ENCODE measurements at places on chromosomes 7 and 10.
A peak's percentile ranks its signal among the peaks of the same experiment; 100 is the strongest.

DNA sequence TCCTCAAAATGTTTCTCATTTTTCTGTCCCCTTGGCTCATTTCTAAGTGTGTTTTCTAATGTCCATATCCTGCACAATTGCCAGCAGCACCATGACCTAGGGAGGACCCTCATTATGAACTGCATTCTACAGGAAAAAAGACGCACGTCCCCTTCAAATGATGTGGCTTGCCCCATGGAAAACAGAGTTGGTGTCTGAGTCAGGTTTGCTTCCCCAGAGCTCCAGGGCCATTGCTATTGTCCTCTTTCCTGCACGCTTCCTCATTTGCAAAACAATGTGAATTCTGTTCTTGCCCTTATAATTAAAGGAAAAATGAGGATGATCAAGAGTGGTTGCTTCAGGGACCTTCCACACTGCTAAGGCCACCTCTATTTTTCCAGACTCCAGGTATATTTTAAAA, 14.7 kb upstream of the ASB4 start:
- no peak for DNase-seq

DNA sequence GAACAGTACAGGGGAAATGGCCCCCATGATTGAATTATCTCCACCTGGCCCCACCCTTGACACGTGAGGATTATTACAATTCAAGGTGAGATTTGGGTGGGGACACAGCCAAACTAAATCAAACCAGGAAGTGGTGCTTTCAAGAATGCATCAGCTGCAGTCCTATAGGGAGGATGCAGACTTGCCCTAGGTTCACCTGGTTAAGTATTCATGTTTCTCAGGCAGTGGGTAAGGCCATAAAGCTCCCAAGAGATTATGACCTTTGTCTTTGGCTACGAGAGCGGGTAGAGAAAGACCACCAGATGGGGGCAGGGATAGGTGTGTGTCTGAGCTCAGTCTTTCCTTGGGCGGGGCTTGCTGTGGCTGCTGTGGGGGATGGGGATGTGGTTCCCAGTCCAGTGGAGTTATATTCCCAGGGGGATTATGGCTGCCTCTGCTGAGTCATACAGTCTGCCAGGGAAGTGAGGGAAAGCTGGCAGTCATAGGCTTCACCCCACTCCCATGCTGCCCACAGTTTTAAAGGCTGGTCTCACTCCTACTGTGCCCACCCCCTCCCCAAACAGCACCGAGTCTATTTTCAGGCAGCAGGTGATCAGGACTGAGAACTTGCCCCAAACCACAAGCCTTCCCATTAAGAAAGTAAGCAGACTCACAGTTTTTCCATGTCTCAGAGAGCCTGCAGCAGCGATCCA, 8.4 kb upstream of the R3HCC1L start:
- DNase-seq = no peak

- DNase-seq = peak; percentile 89
These were observed 37.9 kb downstream of the ADAM12 start for GRCh38 chr10:126350216-126350992.

- no peak for DNase-seq
These were observed 104.7 kb downstream of the FGFR2 start for GRCh38 chr10:121493521-121493920.

GRCh38 chr7:135100856-135101255, 47.0 kb upstream of the TMEM140 start:
- no peak for DNase-seq

DNA sequence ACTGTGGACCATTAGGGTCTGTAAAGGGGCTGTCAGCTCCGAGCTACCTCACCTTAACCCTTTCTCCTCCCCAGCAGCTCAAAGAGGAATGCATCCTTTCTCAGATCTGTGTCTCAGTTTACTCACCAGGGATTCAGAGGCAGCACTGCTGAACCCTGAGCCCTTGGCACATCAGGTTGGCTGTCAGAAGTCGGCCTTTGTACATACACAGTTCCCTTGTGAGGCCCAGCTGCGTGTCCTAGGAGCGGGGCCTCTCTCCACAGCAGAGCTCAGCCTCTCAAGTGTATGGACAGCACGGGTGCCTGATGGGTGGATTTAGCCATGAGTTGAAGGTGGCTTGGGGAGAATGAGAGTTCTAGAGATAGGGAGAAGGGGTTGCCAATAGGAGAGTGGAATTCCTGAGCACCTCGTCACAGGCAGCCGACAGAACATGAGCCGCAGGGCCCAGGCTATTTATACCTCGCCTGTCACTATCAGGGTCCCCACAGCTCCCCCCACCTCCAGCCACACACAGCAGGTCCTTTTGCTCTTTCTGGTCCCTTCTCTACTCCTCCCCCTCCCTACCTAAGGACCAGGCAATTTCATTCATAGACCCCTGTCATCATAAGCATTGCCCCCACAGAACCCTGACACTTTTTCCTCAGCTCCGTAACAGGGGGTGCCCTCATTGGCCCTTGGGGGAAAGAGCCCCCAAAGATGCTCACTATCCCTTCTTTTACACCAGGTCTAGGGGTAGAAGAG, 2.1 kb upstream of the FLNC start:
- no peak for DNase-seq

DNA sequence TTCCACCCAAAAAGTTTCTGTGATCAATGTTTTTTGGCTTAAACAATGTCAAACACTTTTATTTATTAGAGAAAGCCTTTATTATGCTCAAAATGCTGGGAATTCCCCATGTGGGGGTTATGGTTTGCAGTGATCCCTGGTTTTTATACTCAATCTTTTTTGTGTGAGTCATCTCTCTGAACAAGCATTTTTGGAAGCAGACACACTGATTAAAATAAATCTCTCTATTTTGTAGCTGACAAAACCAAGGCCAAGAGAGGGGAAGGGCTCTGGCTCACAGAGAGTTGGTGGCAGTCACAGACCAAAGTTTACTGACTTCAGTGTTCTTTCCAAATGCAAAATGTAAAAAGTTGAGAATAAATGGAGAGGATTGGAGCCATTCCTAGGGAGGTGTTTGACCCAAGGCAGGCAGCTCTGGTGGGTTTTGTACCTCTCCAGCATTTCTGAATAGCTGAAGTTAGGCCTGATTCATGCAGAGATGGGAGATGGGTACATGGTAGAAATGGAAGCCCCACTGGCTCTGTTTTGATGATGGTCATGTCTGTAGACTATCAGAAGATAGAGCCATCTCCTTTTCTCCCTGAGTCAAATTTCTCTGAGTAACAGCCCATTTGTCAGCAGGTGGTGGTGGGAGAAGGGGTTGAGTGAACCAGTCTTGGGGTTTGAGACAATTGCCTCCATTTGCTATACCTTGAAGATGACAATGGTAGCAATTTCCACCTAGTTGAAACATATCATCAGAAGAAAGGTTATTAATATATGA, 45.4 kb upstream of the NAMPT start:
- DNase-seq = peak; percentile 45

DNA sequence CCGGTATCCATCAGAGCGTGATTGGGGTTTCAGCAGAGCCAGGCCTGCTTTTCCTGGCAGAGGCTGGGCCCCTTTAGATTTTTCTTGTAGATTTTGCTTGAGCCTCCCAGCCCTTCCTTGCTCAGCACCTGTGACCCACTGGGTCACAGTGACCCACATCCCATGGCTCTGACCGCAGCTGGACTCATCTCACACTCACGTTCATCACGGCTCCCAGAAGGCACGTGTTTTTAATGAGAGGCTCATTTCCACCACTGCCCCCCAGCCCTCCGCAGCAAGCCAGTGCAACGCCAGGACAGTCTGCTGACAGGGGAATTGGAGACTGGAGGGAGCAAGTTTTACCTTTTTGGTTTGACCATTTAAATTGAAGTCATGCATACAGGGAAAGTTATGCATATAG, 155.7 kb downstream of the CUX1 start:
- no peak for DNase-seq

GRCh38 chr7:158051776-158052175, 535.8 kb downstream of the PTPRN2 start:
- DNase-seq = no peak

DNA sequence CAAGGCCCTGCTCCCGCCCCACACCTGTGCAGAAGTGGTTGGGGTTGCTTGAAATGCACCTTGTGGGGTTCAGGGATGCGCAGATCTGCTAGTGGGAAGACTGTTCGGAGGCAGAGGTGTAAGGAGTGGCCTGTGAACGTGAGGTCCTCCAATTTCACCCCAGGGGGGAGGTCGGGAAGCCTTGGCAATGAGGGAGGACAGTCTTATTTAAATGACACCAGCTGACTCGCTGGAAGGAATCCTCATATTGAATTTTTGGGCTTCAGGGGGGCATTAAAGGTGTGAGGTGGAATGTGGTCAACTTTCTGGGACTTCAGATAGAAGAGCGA, 218.8 kb upstream of the CELF2 start:
- DNase-seq = no peak

- DNase-seq = no peak
These were observed 56.7 kb upstream of the LRRC18 start for GRCh38 chr10:48996329-48996728.

DNA sequence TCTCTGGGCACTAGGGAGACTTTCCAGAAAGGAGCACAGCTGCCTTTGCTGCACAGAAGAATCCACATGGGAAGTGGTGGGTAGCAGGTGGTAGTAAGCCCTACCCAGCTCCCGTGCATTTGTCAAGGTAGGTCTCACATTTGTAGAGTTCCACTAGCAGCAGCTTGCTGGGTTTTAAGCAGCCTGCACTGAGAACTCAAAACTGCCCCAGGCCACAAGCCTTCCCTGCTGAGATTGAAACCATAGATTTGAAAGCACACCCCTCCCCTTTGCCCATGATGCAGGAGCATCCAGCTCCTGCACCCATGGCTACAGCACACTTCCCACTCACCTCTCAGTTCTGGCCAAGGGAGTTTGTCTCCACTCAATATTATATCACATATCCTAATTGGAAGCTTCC, 604.5 kb upstream of the STEAP1 start:
- no peak for DNase-seq

GRCh38 chr7:74051629-74052410, 23.8 kb downstream of the ELN start:
- DNase-seq = no peak

DNA sequence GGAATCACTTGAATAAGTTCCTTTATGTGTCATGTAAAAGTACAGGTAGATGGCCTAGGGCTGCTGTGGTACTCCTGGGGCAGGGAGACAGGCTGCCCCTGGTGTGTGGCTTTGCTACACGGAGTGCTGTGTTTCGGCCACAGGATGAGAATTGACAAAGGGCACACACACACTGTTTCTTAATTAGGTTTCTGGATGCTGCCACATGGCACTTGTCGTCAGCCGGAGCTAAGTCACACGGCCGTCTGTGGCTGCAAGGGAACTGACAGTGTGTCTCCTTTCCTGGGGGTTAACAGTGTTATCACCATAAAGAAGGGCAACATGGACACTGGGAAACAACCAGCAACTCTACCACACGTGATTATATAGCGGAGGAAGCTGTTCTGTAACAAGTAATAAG, 55.7 kb upstream of the CREB5 start:
- no peak for DNase-seq

GRCh38 chr10:14673189-14673861, 101.4 kb downstream of the FAM107B start:
- DNase-seq = no peak

- no peak for DNase-seq
These were observed 27.9 kb downstream of the MTURN start for GRCh38 chr7:30162622-30163124.

DNA sequence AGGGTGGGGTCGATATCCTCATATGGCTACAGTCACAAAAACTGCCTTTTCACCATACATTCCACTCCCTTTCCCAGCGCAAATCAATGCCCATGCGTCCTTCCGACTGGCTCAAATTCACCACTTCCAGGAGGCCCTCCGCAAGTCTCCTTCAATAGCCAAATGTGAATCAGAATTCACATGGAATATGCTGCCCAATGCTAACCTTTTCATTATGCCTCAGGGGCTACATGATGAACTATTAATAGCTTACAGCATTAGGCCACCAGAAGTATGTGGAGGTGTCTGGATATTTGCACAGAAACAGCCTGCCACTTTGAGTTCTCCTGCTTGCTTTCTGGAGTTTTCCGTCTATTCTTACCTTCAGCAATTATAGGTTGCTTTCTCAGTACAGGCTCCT, 27.7 kb downstream of the RGS10 start:
- no peak for DNase-seq

DNA sequence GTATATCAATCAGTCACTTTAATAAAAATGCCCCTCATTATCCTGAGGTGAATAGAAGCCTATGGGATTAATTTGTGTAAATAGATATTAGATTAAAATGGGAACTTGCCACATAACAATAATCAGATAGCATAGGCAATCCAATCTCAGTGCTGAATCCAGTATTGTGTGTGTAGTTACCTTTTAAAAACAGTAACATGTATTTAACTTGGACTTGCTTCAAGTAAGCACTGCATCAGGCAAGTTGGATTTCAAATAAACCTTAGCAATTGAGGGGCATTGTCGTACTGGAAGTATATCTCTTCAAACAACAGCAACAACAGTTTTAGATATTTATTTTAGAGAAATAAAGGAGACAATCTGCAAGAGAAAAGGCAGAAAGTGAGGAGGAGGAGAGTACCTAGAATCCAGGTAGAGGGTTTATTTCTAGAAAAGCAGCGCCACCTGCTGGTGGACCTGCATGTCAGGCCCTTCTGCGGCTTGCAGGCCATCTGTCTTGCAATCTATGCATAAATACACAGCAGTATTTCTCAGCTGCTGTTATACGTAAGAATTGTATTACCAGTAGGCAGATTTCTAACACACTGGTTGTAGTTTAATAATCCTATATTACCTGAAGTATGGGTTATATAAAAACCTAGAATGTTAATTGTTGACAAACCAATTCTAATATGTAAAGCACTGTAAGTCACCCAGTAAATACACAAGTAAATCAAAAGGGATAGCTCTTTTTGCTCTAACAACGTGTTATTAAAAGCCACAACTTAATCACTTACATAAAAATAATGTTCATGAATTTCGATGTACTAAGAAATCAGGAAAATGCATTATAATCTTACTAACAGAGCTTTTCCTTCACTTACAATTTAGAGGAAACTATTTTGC, 652.8 kb downstream of the KCNMA1 start:
- DNase-seq = peak; percentile 28

DNA sequence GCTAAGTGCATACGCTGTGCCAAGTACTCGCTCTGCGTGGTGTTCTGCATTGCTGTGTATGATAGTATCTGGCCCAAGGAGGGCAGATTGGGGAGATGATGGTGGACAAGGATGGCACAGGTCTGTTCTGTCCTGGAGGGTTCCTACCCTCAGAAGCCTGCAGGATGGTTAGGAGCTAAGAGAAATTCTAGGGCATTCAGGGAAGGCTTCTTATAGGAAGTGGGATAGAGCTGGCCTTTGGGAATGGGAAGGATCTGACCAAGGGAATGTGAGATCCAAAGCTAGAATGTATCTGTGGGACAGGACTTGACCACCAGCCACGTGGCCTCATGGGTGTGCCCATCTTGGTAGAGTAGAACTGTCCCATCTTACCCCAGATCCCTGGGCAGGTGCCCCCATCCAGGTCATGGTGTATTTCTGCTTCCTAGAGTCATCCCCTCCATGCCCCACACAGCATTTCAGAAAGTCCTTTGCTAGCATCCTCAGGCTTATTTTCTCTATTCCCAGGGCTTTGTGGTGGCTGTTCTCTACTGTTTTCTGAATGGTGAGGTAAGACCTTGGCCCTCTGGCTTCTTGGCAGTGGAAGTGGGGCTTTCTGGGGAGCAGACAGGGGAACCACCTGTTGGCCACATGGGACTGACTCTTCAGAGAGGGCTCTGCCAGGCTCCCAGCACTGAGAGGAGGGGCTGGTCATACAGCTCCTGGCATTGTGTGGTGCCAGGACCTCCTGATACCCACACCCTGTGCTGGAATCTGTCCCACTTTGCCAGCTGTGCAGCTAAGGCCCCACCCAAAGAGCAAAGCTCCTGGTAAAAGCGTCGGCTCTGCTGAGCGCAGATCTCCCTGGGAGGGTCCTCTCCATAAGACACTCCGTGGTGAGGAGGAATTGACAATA, 52.5 kb downstream of the ADCYAP1R1 start:
- DNase-seq = no peak

- DNase-seq = no peak
These were observed 927 bp upstream of the ALOX5 start for GRCh38 chr10:45373003-45373575.

Data from GM04504 (cell line).